Stimulated activated CD8-positive, alpha-beta memory T cell treated with anti-CD3 and anti-CD28 coated beads, Interleukin-7, amount 100 ng/mL, for 24 hours (primary cell): ENCODE measurements at places on chromosomes 3 and 15.

GRCh38 chr3:7957024-7957423 is 544.6 kb upstream of the LMCD1 start:
- DNase-seq, result no peak

- DNase-seq, result no peak
These were observed 61.2 kb downstream of the PLD1 start for GRCh38 chr3:171749124-171749523.

DNA sequence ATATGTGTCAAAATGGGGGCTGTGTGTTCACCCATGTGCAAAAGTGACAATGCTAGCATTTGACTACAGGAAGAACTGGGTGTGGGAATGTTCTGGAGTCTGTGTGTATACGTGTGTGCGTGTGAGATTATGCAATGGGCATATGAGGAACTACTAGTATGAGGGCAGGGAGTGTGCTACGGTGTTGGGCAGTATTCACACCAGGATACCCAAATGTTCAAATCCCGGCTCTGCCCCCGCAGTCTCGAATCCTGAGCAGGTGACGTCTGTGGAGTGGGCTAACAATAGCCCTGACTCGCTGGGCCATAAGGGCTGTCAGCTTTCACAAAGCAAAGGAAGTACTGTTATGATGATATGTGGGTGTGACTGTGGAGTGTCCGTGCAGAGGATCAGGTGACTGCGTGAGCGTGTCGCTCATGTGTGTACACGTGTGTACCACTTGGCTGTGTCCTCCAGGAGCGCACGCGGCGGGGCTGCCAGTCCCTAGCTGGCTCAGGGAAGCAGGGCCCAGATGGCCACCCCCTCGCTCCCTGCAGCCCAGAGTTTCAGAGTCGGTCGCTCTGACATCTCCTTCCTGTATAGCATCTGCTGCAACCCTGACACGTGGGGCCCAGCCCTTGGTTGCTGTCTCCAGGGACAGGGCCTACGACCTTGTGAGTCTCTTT is 27.2 kb downstream of the IQSEC1 start:
- DNase-seq, result no peak

DNA sequence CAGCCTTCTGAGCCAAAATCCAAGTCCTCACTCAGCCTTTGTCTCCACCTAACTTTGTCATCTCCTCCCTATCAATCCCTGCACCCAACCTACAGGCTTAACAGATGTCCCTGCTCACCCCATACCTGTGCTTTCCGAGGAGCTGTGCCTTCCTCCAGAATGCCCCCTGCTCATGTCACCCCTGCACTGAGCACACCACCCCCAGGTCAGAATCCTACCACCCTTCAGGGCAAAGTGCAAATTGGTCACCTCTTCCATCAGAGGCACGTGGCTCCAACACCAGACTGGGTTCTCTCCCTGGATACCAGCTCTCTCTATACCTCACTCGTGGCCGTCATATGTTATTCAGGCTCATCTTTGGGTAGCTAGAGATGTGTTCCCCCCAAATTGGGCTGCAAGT is 29.8 kb downstream of the HOMER2 start:
- no peak for DNase-seq

GRCh38 chr3:130992344-130992743 is 34.3 kb downstream of the ASTE1 start:
- no peak for DNase-seq

GRCh38 chr3:98750276-98750919 is 12.7 kb upstream of the ST3GAL6 start:
- no peak for DNase-seq

- no peak for DNase-seq
These were observed 86.9 kb upstream of the C15orf39 start for GRCh38 chr15:75114796-75115195.

DNA sequence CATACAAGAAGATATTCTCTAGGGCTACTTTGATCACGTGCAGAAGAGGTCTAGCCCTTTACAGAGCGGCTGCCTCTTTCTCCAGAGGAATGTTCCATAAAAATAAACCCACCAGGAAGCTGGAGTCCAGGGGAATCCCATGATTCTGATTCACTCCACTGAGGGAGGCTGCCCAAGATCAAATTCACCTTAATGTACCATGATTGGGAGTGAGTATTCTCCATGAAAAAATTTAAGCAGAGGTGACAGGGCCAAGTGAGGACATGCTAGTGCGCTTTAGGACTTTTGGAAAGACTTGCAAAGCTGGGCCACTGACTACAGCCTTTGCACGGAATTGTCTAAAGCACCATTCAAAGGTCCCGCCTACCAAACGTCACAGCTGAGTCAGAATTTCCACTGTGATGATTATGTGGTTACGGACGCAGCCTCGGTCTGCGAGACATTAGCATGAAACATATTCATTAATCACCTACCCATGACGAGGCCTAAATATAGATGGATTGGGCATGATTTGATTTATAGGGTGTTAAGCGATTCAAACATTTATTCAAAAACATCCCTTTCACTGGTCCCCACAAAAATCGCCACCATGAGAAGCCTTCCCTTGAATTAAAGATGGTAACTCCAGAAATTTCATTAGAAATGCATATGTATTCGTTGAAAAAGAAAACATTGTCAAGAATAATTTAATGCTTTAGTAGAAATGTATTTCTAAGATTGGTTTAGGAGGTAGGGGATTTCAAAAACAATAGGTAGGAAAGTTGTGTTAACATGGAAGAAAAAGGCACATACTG is 152.6 kb downstream of the GREM1 start:
- no peak for DNase-seq

- no peak for DNase-seq
These were observed 50.1 kb downstream of the SUMF1 start for GRCh38 chr3:4416961-4417360.

DNA sequence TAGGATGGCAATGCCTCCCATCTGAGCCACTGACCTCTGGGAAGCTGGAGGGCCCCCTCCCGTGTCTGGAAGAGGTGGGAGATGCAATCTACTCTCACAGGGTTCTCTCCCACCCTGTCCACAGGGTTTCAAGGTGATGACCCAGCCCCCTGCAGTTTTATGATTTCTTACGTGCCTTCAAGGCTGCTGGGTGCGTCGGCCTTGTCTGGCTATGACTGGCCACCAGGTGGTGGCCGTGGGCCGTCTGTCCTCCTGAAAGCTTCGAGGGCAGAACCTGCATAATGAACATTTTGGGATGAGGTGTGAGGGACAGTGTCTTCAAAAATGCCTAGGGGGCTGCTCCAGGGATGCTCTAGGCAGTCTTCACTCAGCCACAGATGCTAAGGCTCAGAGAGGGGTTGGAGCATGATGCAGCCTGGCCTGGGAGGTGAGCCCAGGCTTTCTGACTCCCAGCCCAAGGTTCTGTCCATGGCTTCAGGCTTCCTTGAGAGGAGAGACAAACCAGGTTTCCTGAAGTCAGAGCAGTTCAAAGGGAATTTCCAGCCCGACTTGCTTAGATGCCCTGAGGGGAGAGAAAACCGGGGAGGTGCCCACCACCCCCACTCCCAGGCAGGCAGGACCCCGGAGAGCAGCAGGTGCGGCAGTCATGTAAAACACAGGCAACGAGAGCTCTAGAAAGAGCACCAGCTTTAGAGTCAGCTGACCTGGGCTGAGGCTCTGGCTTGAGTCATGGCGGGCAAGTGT is 18.7 kb downstream of the ISG20 start:
- DNase-seq, result no peak

DNA sequence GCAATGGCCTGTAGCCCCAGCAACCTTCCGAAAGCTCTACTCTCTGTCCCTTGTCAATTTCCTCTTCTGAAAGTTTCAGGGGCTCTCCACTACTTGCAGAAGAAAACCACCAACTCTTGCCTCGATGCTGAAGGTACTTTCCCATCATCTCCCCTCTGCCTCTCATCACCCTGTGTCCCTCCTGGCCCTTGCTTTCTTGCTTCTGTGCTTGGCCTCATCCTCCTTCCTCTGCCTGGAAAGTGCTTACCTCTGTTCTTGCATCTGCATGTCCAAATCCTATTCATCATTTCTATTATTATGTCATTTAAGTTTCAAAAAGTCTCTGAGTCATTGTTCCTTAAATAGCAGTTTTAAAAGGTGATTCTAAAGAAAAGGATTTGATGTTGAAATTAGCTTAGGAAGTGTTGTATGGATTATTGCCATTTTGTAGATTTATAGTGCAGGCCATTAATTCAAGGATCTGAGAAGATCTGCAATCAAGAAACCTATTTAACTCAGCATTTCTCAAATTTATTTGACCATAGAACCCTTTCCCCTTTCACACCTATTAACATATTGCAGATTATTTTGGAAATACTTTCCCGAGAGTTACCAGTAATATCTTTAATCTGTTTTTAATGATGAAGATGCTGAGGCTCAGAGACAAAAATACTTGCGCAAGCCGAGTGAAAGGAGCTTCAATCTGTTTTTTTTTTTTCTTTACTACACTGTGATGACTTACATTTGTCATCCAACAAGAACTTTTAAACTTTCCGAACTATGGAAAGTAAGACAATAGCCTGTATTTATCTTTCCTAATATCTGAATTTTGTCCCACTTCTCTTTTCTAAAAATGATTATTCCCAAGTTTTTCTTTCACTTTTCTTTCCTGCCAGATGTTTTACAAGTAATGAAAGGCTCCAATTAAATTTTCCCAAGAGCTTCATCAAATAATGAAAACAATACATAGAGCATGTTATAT is 22.3 kb upstream of the CFAP161 start:
- no peak for DNase-seq

- DNase-seq, result no peak
These were observed 10.6 kb upstream of the TNIK start for GRCh38 chr3:171470714-171471227.
